ENCODE measurements at places on chromosomes 1 and 21. TPM values are rescaled to one million over a fixed set of nuclear protein-coding genes. Genes with fewer than 3 reads are reported as not detected.

RPE65 gene
- total RNA-seq, result not detected

ST6GALNAC3 gene
- 4.5 TPM for total RNA-seq

NBPF6 gene
- not detected for total RNA-seq

KCNC4 gene
- 6.1 TPM for total RNA-seq

DCDC2B gene
- not detected for total RNA-seq

- no peaks in the 10 kb centered on the region for H3K4me1 ChIP-seq
- H3K4me3 ChIP-seq, result no peak overlapping the region
- no peak for DNase-seq
- no peaks in the 10 kb centered on the region for H3K27me3 ChIP-seq
These were observed 87.7 kb downstream of the SPATA17 start for GRCh38 chr1:217718873-217719272.

- H3K27ac ChIP-seq, result peak overlapping the region; percentile 57
- DNase-seq, result no peak
- no peak overlapping the region for H3K4me3 ChIP-seq
- peaks cover 67% of the 10 kb centered on the region for H3K4me1 ChIP-seq
These were observed 188.0 kb downstream of the RERE start for GRCh38 chr1:8629241-8630091.

DNA sequence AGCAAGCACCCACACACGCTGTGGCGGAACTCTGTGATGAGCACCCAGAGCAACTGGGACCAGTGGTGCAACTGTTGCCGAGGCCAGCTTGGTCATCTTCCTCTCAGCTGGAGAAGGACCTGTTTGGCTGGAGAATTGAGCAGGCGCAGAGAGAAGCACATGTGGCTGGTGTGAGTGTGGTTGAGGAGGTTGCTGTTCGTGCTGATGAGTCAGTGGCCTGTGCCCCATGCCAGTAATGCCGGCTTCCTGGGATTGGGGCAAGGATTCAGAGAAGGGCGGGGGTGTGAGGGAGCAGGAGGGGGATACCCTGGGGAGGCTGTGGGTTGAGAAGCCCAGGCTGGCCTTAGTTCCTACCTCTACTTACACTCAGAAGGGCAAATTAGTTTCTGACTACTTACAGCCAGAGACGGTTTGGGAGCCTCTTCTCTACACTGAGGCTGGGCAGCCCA lies 57.5 kb upstream of the EPS8L3 start:
- no peak overlapping the region for H3K27ac ChIP-seq
- peaks cover 70% of the 10 kb centered on the region for H3K4me1 ChIP-seq
- H3K27me3 ChIP-seq, result no peaks in the 10 kb centered on the region
- DNase-seq, result no peak
- no peak overlapping the region for H3K4me3 ChIP-seq

GRCh38 chr1:172971241-172971640 lies 79.5 kb downstream of the TNFSF18 start:
- no peak overlapping the region for H3K27ac ChIP-seq
- H3K27me3 ChIP-seq, result no peaks in the 10 kb centered on the region
- no peaks in the 10 kb centered on the region for H3K4me1 ChIP-seq
- H3K36me3 ChIP-seq, result no peaks in the 10 kb centered on the region
- DNase-seq, result no peak
- no peak overlapping the region for H3K4me3 ChIP-seq

- H3K27ac ChIP-seq, result peak overlapping the region; percentile 100
- peaks cover 30% of the 10 kb centered on the region for H3K4me1 ChIP-seq
These were observed 31.2 kb upstream of the CFAP126 start for GRCh38 chr1:161398900-161399256.

DNA sequence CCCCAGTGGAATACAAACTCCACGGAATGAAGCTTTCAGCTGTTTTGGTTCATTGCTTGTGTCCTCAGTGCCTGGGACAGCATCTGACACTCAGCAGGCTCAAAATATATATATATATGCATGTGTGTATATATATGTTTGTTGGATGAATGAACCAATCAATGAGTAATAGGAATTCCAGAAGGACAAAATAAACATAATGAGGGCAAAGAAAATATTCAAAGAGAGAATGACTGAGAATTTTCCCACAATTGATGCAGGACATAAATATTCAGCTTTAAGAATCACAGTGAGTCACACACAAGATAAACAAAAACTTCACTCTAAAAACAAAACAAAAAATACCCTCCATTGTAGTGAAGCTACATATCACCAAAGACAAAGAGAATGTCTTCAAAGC lies 64.0 kb downstream of the CHD5 start:
- no peaks in the 10 kb centered on the region for H3K36me3 ChIP-seq
- no peak overlapping the region for H3K27ac ChIP-seq
- H3K4me1 ChIP-seq, result no peaks in the 10 kb centered on the region
- H3K27me3 ChIP-seq, result peaks cover 20% of the 10 kb centered on the region
- no peak for DNase-seq
- no peak overlapping the region for H3K4me3 ChIP-seq

DNA sequence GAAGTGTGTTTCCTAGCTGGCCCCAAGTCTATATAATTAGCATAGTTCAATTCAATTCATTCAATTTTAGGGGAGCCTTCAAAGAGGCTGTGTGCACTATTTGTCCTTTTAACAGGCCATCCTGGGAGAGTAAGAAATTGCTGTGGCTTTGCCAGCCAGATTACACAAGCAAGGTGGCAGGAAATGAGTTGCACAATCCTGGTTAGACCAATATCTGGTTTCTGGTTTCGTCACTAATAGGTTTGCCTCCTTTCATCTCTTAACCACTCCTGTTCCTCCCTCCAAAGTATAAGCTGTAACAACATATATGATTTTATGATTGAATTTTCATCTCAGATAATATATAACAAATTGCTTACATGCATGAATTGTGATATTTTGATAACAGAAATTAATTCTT lies 84.1 kb upstream of the NEGR1 start:
- H3K27ac ChIP-seq, result no peak overlapping the region
- DNase-seq, result no peak
- H3K36me3 ChIP-seq, result no peaks in the 10 kb centered on the region
- no peaks in the 10 kb centered on the region for H3K4me1 ChIP-seq

DNA sequence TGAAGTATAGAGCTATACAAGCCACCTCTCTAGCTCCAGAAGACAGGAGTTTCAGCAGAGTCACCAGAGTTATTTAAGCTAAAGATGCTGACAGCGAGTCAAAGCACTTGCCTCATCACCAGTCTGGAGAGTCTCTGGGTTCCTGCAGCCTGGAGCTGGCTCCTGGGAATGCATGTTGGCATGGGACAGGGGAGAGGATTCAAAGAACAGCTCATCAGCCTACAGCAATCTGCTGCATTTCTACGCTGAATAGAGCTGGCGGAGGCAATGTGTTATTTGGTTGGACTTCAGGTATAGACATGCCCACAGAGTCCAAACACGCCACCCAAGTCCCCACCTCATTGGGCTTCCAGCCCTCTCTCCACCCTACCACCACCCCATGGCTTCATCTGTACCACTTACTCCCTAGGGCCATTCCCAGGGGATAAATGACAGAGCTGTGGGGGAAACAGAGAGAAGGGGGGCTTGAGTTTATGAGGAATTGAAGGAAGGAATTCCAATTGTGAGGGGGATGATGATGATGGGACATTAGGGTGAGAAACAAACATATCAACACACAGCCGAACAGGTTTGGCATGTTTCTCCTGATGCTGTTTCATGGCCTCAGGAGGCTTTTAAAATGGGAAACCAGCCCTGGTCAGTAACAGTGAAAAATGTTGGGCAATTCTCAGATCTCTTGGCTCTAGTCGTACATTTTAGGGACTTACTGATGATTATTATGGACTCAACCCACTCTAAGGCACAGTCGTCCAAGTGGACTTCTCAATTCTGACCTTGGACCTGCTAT lies 58.4 kb downstream of the PLEKHA6 start:
- no peaks in the 10 kb centered on the region for H3K27me3 ChIP-seq
- H3K4me1 ChIP-seq, result peaks cover 36% of the 10 kb centered on the region
- peak overlapping the region; percentile 68 for H3K27ac ChIP-seq
- no peak overlapping the region for H3K4me3 ChIP-seq
- H3K36me3 ChIP-seq, result no peaks in the 10 kb centered on the region

Data from left ventricle myocardium inferior (tissue), 1 donor.